Sciatic nerve (tissue), 2 donors: ENCODE measurements at places on chromosomes 3 and 15. TPM values are rescaled to one million over a fixed set of nuclear protein-coding genes. Genes with fewer than 3 reads are reported as not detected.

- no peak for DNase-seq
These were observed 110.2 kb downstream of the ST8SIA2 start for GRCh38 chr15:92503889-92504288.

- no peak for DNase-seq
These were observed 551.2 kb upstream of the CCDC54 start for GRCh38 chr3:106825962-106826605.

- no peak for DNase-seq
These were observed 372.5 kb upstream of the CFAP20DC start for GRCh38 chr3:59422312-59422711.

- DNase-seq, result no peak
These were observed 10.3 kb downstream of the PGPEP1L start for GRCh38 chr15:98997312-98997711.

DNA sequence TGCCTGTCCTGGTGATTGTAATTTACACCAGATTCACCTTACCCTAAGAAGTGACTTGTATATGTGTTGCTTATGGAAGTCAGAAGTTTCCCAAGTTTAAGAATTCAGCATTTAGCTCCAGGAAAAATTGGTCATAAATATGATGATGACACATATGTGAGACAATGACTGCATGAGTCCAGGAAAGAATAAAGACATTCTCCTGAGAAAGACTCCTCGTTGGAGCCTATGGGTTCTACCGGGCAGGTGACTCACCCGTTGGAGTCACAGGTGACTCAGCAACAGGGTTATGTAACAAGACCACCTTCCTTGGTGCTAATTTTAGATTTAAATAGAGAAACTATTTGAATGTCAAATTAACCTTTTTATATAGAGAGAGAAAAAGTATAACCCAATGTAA is 662.4 kb downstream of the FHIT start:
- DNase-seq, result no peak

The COL7A1 gene
- 8.7 TPM for total RNA-seq

DNA sequence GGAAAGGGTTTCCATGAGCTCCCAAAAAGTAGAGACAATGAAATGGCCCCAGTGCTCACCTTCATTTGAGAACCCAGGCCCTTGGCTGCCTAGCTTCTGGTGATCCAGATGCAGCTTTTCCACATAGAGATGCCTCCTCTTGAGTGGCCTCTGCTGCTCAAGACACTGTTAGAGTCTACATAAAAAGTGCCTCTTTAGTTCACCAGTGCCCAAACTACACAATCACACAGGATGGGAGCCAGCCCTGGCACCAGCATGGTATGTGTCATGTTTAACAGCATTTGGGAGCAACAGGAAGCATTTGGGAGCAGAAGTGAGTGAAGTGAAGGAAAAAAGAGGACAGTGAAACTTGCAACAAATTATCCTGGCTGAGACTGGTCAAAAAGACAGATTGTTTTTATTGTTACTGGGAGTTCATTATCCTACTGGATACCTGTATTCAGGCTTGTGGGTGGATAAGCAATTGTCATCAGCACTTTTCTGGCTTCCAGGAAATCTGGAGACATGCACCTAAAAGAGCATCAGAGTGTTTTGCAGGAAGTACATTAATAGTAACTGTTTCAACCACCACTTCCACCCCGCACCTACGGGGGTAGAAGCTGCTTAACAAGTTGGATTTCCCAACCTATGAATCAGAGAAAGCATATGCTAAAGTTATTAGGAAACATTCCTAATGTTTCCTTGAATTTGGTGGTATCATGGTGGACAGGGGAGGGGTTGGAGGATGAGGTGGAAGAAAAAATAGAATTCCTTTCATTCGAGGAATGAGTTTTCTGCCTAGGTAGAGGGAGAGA is 416.2 kb downstream of the IGSF11 start:
- DNase-seq, result no peak

DNA sequence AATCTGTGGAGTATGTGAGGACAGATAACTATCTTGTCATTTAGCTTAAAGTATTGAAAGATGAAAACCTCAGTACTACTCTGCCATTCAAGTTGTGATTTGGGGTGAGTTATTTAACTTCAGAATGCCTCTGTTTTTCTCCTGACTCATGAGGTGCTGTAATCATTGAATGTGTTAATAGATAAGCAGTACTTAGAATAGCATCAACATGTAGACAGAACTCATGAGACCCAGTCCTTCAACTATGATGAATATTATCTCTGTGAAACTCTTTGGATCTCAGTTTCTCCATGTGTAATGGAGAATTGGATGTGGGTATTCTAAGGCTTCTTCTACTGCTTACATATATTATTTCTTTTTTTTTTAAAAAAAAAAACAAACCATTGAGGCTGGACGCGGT is 431.4 kb downstream of the GRM7 start:
- no peak for DNase-seq

DNA sequence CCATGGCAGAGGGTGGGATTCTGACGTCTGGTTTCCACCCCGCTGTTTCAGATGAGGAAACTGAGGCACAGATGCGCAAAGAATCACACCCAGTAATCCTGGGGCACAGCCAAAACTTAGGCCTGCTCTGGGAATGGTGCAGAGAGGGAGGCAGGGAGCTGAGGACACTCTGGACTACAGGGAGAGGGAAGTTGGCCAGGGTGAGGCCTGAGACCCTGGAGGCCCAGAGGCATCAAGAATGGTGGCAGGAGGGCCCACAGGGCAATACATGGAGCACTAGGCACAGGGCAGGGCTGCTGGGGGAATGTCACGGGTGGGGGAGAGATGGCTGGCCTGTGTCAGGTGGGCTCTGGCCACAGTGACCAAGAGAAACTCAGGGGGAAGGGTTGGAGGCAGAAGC is 63.6 kb downstream of the TLE3 start:
- peak; percentile 43 for DNase-seq

DNA sequence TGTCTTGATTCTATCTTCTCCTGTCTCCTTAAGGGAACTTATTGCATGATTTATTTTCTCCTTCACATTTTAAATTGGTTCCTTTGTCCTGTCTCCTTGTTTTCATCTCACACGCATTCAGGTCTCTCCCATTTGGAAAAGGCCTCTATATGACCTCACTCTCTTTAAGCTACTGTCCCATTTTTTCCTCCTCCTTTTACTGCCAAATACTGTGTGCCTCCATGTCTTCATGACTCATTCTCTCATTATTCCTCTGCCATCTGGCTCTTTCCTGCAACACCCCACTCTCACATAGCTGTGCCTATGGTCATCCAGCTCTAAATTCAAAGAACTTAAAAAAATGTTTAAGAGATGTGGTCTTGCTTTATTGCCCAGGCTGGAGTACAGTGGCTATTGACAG is 48.0 kb downstream of the TYRO3 start:
- DNase-seq, result no peak

- DNase-seq, result no peak
These were observed 9.9 kb downstream of the CRABP1 start for GRCh38 chr15:78350058-78350457.

The ZBTB11 gene
- 23.2 TPM for total RNA-seq

- peak; percentile 92 for DNase-seq
These were observed 114.0 kb downstream of the FNDC3B start for GRCh38 chr3:172153335-172153861.

DNA sequence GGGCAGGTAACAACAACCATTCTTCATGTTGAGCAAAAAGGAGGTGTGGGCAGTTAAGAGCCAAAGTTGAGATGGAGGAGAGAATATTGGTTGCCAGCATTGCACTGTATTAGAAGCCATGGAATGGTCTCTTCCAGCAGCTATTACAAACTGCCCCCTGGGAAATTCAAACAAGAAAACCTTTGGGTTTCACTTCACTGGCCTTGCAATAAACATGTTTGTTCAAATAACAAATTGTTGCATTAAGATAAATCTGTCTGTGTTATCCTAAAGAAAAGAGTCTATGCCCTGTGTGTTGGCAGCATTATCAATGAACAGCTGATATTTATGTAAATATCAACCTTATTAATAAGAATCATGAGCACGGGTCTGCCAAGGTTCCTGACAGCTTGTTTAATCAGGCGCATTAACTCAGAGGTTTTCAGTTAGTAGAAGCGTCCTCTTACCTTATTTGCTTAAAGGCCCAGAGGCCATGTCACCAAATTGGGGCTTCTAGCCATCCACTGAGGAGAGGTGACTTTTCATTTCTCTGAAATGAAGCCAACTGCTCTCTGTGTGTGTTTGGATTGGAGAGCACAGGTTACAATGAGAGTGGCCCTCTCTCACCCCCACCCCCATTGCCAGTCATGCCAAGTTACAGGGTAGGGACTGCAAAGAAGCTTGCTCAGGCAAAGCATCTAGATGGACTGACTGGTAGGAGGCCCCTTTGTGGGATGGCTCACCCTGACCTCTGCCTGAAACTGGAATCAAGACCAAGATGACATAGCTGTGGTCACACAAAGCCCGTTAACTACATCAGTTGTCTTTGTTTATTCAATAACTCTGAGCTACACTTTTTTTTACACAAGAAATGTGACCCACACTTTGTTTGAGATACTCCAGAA is 10.5 kb downstream of the FILIP1L start:
- no peak for DNase-seq

DNA sequence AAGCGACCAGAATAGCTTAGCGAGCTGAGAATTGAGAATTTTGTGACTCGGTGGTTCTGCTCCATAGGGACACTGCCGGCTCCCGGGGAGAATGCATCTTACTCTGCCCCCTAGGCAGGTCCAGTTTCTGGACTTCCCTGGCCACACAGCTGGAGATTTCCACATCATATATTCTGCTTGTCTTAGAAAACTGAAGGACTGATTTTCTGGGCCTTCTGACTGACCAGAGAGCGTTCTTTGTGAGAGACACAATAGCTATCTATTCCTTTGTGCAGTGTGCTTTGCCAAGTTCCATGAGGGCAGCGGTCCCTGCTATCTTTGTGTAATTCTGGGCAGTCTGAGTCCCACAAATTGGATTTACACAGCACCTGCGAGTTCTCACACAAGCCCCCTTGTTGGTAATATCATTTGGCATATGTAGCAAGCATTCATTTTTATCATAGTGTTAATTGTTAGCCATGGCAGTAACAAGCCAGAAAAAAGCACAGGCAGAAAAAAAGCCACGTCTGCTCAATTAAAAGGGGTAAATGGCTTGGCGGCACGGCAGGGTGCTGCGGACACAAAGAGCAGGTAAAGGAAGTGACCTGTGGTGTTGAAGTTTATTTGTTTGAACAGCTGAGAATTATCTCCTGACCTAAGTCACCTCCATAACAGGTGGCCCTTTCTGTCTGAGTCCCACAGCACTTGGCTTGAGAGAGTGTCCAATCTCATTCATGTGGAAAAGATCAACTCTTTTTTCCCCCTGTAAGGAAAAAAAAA is 688.7 kb downstream of the TUSC7 start:
- no peak for DNase-seq

The IMP3 gene
- 47.2 TPM for total RNA-seq

The EPB42 gene
- total RNA-seq, result 4.5 TPM

- DNase-seq, result no peak
These were observed 425 bp downstream of the ANPEP start for GRCh38 chr15:89814112-89814742.

DNA sequence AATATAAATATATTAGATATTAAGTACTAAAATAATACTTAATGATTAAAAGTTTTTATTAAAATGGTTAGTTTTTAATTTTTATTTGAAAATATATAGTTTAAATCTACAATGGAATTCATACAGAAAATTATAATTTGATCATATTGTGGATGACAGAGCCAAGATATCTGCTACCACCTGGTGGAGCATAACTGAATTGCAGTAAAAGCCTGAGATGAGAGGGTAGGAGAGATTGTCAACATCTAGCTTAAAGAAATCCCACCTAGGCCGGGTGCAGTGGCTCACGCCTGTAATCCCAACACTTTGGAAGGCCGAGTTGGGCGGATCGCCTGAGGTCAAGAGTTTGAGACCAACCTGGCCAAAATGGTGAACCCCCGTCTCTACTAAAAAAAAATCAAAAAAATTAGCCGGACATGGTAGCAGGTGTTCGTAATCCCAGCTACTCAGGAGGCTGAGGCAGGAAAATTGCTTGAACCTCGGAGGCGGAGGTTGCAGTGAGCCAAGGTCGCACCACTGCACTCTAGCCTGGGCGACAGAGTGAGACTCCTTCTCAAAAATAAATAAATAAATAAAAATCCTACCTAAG is 25.1 kb upstream of the CSTA start:
- DNase-seq, result no peak

The SLC24A5 gene
- 0.89 TPM for total RNA-seq

The PRSS50 gene
- total RNA-seq, result 0.13 TPM

The PPP1R14D gene
- not detected for total RNA-seq

- no peak for DNase-seq
These were observed 72.7 kb upstream of the SNRK start for GRCh38 chr3:43213631-43214030.

DNA sequence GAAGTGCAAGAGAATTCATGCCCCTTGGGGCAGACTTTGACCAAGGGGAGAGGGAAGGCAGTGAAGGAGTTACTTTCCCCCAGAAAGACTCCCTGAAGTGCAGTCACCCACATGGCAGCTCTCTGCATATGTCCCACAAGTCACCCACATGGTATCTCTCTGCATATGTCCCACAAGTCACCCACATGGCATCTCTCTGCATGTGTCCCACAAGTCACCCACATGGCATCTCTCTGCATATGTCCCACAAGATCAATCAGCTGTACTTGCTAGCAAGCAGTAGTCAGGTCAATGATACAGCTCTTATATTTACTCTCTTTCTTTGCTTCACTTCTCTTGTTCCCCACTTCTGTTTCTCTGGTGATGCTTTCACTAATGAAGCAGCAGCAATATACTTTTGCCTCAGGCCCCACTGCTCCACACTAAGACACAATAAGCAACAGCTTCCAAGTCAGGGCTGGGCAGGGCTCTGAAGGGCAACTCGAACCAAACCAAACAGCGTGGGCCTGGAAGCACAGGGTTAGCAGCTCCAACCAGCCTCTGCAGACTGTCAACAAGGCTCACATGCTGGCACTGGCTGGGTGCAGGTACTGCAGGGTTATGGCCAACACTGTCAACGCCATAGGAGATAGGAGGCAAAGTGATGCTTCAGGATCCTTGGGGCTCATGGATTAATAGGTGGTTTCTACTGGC is 46.7 kb downstream of the THBS1 start:
- DNase-seq, result no peak

GRCh38 chr3:85781806-85782205 is 823.0 kb downstream of the CADM2 start:
- DNase-seq, result no peak
